HuH-7 (cell line): ENCODE measurements at places on chromosomes 3 and 15.

GRCh38 chr3:120652896-120653545, 29.0 kb downstream of the HGD start:
- no peak for DNase-seq

- no peak for DNase-seq
These were observed 112.5 kb upstream of the TGFBR2 start for GRCh38 chr3:30493911-30494311.

DNA sequence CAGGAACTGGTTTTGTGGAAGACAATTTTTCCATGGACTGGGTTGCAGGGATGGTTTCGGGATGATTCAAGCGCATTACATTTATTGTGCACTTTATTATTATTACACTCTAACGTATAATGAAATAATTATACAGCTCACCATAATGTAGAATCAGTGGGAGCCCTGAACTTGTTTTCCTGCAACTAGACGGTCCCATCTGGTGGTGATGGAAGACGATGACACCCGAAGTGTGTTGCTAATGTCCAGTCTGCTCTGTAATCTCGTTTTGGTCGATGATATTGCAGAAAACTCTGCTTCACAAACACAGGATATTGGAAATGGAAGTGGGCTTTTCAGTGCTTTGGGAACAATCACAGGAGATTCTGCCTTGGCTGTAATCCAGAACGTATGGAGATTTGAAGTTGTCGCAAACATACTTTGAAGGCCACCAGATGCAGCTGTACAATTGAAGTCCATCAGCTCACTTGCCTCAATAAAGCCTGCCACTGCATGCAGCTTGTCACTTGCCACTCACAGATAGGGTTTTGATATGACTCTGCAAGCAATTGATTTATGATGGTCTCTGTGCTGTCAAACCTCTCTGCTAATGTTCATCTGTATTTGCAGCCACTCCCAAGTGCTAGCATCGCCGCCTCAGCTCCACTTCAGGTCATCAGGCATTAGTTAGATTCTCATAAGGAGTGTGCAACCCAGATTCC, 141.7 kb downstream of the TJP1 start:
- DNase-seq, result no peak

GRCh38 chr3:45546716-45547701, 47.5 kb upstream of the LIMD1 start:
- DNase-seq, result peak; percentile 37

- no peak for DNase-seq
These were observed 7.8 kb upstream of the RFC4 start for GRCh38 chr3:186814100-186814499.

- no peak for DNase-seq
These were observed 1031.8 kb upstream of the NR2F2 start for GRCh38 chr15:95298729-95299128.

GRCh38 chr3:72889310-72890165, 1.7 kb downstream of the GXYLT2 start:
- no peak for DNase-seq

DNA sequence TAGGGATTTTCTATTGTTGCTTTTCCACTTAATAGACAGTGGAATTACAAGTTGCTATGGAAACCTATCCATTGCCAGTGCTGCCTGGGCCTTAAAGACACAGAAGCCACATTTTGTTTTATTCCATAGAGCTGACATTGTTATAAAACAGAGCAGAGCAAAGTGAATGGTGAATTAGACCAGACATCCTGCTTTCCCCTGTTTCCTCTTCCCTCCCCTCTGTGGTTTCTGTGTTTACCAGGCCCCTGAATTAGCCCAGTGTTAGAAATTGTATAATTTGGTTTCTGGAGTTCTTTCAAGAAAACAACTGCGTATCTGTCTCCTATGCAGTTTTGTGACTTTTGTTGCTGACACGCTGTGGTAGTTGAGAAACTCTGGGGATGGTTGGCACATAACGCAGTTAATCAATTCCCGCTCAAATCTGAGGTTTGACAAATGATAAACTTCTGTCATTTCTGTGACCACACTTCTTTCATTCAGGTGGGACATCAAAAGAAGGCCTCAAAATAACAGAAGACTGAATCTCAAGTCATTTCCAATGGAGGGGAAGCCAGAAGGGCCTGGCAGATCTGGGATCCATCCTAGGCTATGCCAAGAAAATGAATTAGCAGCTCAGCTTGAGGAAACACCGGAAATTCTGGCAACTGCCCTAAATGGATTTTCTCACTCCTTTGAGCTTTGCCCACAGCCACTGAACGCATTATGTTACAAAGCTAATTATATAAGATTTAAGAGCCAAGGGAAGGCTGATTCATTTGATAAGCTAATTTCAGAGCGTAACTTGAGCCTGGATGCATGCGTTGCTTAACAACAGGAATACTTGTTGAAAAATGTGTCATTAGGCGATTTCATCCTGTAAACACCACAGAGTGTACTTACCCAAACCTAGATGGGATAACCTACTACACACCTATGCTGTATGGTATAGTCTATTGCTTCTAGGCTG, 46.9 kb downstream of the NR1D2 start:
- no peak for DNase-seq

GRCh38 chr3:41705893-41706292, 256.0 kb downstream of the ULK4 start:
- no peak for DNase-seq

DNA sequence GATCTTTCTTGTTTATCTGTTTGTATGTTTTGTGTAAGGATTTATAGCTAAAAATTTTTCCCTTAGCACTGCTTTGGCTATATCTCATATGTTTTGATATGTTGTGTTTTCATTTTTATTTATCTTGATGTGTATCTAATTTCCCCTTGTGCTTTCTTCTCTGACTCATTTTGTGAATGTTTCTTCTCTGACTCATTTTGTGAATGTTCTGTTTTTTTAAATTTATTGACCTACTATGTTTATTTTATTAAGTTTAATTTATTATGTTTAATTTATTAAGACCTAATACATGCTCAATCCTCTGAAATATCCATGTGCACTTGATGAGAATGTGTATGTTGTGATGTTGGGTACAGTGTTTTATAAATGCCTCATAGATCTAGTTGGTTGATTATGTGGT, 793.5 kb upstream of the CADM2 start:
- no peak for DNase-seq

DNA sequence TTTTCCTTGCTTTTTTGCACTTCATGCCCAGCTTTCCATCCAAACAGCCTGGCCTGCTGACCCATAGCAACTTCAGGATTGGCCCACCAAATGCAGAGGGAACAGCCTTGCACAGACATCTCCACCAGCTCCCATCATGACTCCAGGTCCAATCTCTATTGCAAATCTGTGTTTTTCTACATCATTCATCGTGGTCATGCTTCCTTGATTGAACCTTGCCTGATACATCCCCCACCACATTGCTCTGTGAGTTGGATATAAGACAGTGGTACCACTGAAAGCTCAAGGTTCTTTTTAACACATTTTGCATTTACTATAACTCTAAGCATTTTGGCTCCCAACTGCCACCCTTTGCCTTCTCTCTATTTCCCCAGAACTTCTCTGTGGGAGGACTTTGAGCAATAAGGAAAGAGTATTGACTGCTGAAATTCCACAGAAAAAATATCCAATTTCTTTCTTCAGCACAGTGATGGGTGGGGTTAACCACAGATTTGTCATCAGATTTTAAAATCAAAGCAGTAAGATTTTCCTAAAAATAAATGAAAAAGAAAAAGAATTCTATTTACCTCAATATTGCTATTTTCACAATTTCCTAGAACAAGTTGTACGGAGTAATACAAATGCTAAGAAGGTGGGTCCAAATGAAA, 114.6 kb upstream of the GALNT15 start:
- DNase-seq, result no peak

DNA sequence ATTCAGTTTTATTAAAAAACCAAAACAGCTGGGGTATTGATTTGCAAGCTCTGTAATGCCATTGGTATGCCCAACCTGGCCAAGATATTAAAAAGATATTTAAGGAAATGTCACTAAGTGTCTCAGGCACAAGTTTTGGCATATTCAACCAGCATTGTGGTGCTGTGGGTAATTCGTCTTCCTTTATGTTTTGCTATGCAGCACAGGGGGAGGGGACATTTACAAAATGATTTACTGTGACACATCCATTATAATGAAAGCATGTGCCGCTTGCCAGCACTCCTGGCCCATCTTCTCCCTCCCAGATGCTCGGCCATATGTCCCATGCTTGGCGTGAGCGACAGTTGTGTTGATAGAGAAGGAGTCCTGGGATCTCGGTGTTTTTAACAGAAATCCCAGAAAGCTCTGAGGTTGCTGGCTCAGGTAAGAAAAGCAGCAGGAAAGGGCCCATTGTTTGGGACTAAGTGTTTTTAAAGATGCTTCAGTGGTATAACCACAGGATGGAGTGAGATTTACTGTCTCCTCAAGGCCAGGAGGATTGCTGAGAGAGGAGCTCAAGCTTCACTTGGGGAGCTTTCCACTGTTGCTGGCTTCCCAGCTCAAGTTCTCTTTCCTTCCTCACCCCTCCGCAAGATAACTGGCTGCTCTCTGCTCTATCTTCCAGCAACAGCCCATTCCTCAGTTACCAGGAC, 158.2 kb upstream of the TSC22D2 start:
- no peak for DNase-seq

- no peak for DNase-seq
These were observed 13.9 kb downstream of the MAPKAPK3 start for GRCh38 chr3:50630877-50631276.

GRCh38 chr3:52238761-52239701, at the start of gene TWF2:
Gene TWF2, minus strand, starts transcription at chr3:52239158. Its CDS starts 142 bp downstream, at chr3:52239016.
- DNase-seq, result peak; percentile 99

DNA sequence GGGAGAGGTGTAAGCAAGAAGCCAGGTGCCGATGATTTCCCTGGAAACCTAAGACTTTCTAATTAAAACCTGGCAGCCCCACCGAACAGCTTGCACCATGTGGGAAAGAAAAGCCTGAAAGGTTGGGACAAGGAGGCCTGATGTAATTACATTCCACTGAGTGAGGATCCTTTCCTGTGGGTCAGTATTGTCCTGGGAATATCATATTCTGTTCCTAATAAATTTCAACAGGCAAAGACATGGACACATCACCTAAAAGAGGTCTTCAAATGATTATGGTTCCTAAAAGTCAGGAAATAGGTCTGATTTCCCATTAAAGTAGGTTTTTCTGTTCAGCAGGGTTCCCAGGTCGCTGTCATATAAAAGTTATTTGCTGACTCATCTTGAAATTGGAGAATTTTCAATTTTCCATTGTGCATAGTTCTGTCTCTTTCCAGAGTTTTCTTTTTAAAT, 58.5 kb downstream of the DUT start:
- DNase-seq, result no peak

DNA sequence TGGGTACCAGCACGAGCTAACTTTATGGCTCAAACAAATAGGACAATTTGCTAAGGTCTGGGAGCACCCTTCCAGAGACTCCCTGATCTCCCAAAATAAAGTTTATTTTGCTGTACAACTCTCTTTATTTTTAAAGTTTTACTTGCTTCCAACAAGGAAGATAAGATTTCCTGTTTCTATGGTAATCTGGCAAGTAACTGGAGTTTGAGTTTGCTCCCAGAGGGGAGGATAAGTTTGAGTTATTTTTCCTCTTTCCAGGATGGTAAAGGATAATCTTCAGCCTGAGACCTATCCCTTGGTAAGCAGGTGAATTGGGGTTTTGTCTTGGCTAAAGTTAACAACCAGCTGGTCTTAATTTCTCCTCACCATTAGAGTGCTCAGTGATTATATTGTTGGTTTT, 1019.4 kb upstream of the ALCAM start:
- no peak for DNase-seq

GRCh38 chr3:156217674-156218352, 97.4 kb downstream of the KCNAB1 start:
- no peak for DNase-seq

GRCh38 chr3:192916371-192917027, 1.2 kb downstream of the MB21D2 start:
- peak; percentile 28 for DNase-seq

DNA sequence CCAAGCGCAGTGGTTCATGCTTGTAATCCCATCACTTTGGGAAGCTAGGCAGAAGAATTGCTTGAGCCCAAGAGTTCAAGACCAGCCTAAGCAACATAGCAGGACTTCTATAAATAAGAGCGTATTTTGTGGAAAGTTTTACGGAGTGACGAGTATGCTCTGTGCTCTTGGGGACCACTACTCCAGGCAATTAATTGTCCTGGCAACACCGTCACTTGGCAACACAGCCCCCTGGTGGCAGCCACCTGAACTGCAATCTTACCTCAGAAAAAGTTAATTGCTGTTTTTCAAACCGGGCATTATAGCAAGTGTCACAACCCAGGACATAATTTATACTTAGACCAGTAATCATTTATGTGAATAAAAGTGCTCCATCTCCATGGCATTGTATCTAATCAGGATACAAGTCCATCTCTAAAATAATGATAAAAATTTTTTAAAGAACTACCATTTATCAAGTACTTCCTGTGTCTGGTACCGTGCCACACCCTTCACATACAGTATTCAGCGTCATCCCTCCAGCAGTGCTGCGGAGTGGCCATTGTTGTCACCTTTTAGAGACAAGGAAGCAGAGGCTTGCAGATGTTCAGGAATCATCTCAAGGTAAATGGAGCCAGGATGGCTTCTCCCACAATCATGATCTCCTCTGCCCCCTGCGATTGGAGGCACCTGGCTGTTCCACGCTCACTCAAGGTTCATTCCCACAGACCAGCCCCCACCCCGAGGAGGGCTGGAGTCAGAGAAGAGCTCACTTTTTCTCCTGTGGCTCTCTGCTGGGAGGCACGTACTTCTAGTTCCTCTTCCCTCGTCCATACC, 34.5 kb downstream of the PLA2G4D start:
- peak; percentile 51 for DNase-seq

- no peak for DNase-seq
These were observed 216.0 kb downstream of the RORA start for GRCh38 chr15:61013146-61013545.

DNA sequence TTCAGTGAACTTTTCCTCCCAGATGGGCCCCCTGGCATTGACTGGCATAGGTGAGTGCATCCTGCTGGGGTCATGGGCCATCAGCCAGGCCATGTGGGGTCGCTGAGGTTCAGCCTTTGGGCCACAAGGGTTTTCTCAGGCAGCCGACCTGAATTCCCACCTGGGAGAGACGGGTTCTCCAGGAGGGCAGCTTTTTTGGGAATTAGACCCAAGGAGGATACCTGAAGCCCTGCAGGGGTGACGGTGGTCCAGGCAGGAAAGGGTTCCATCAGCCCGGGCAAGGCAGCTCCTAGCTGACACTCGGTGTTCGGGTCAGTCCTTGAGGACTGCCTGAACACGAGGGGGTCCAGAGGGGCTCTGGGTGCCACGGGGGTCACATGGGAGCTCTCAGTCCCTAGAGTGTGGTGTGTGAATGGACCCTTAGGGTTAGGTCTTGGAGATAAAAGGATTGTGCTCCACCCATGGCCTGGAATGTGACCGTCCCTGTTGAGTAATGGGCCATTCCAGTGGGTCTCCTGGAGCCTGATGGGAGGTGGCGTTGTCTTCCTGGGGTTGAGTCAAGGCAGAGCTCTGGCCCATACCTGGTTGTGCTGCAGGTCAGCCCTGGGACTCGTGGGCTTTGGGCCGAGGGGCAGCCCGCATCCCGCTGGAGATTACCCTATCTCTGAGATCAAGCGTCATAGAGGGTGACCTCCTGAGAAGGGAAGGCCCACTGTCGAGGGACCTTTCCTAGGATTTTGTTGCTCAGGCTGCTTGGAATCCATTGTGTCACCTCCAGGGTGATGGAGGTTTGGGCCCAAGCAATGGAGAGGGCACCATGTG, 192.8 kb downstream of the UBE3A start:
- DNase-seq, result no peak

GRCh38 chr15:25789211-25789610, 73.9 kb downstream of the ATP10A start:
- DNase-seq, result no peak

GRCh38 chr3:56782906-56783305, 18.8 kb downstream of the ARHGEF3 start:
- no peak for DNase-seq
